ENCODE measurements at places on chromosomes 16 and 17. TPM values are rescaled to one million over a fixed set of nuclear protein-coding genes. Genes with fewer than 3 reads are reported as not detected.

GRCh38 chr16:80744856-80745255 is 59.5 kb downstream of the CDYL2 start:
- DNase-seq, result no peak

DNA sequence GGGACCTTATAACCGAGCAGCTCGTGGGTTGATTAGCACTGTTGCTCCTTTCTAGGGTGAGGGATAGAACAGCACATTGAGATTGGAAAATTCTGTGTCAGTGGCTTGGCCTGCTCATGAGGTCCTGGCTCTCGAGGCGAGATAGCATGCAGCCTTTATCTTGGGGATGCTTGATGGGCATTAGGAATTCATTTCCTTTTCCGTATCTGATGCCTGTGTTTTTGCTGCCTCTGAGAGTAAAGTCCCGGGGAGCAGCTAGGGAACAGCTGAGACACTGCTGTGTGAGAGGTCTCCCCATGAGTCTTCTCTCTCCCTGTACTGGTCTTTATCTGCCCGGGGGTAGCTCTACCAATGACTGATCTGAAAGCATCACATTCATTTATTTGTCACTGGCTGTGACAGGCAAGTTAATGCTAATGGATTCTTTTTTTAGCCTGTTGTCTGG is 14.5 kb downstream of the MSI2 start:
- no peak for DNase-seq

DNA sequence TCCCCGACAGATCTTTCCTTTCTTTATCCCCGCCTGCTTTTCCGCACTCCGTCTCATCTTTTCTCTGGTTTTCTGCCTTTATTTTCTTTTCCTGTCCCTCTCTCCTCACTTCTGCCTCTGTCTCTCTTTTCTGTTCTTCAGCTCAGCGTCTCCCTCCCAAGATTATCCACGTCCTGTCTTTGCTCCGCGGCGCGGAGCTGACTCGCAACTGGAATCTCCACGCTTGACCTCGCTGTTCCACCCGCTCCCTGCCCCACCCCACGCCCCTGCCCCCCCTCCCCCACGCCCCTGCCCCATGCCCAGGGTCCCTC is 4.9 kb upstream of the LHX1 start:
- DNase-seq, result no peak

- DNase-seq, result no peak
Measured at GRCh38 chr16:57360321-57360935, 1.8 kb downstream of the CCL22 start.

GRCh38 chr17:34665150-34665806 is 85.9 kb downstream of the TMEM132E start:
- DNase-seq, result no peak

DNA sequence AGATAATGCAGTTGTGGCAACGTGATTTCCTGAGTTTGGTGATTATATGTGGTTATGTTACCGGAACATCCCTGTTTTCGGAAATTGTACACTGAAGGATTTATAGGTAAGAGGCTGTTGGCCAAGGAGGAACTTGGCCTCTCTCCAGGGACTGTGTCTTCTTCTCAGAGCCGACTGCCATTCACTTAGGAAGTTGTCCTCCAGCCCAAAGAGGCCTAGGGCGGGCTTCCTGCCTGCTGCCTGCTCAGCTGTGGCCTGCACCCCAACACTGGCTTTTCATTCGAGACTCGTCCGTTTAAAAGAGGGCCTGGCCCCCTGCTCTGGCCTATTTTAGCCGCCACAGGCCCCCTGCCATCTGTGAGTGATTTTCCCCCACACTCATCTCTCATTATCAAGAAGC is 64.3 kb downstream of the ZDHHC7 start:
- no peak for DNase-seq

DNA sequence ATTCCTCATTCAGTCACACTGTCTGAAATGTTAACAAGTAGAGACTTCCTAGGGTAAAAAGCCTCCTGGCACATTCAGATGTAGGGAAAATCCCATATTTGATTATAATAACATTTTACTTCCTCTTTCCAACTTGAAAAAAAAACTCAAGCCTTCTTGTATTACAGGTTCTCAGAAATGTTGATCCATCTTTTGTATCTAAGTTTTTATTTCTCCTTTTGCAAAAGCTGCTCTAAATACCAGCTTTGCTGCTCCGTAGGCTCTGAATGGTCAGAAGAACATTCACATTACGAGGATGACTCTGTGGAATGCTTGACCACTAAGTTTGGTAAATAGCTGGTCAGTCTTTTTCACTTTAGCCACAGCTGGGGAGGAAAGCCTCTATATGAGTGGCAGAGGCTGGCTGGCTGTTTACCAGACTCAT is 13.2 kb upstream of the HEATR6 start:
- no peak for DNase-seq

DNA sequence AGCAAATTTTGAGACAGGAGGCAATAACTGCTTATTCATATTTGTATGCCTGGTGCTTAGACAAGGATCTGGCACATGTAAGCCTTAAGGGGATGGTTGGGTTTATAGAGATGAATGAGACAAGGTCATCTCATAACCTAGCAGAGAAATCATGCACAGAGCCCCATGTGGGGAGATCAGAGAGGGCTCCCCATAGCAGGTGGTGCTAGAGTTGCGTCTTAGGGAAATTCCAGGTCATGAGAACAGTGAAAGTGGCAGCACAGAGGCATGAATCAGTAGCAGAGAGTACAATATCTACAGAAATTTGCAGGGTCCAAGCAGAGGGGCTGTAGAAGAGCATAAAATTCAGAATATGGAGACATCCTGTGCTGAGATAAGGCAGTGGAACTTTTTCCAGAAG is 57.3 kb downstream of the SLC6A2 start:
- DNase-seq, result no peak

GRCh38 chr16:23351360-23351759 is 49.3 kb downstream of the SCNN1B start:
- no peak for DNase-seq

GRCh38 chr16:86923656-86924055 is 345.3 kb downstream of the FOXL1 start:
- DNase-seq, result no peak

DNA sequence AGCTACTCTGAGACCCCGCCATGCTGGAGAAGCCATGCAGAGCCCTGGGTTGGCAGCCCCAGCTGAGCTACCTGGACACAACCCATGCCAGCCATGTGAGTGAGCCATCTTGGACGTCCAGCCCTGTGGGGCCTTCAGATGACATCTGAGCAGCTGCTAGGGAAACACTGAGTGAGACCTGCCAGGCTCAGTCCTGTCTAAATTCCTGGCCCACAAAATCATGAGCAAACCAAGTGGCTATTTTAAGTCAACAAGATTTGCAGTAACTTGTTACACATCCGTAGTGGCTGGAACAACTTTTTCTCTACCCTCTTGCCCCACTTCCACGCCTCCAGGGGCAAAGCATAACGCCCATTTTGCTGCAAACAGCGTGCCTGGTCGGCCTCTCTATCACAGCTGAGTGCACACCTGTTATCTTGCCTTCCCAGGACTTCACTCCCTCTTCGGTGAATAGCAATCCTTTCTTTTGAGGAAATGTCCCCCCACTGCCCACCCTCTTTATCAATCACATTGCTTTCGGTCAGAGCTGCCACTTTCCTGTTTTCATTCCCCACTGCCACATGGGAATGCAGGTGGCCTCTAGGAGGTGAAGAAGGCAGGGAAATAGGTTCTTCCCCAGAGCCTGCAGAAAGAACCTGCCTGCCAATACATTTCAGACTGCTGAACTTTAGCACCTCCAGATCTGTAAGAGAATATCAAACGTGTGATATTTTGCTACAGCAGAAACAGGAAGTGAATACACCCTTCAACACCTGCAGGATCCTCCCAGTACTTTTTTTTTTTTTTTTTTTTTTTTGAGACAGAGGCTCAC is 7.4 kb upstream of the SCIMP start:
- no peak for DNase-seq

DNA sequence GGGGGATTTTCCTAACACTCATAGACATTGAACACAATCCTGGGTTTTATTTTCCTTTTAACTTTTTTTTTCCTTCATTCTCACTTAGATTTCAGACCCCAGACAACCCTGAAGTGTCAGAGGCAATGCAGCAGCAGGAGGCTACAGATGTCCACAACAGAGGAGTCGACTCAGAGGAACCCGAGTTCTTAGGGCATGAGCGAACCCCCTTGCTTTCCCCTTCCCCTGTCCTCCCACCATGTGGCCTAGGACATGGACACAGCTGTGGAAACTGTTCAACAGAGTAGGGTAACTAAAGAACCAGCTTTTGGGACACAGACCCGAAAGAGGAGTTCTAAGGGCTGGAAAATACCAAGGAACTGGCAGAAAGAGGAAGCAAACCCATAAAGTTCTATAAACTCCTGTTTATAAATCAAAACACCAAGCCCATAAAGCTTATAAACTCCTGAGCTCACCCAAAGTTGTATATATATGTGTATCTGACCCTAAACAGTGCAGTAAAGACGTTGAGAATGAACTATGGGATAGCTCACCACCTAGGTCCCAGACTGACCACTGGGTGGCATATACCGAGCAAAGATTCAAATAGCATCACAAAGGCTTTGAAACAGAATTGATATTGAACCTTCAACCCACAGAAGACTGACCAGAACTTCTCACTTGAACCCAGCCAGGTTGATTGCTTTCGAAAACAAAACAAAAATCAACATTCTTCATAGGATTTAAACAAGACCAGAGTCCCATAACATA is 33.9 kb downstream of the CMTM4 start:
- no peak for DNase-seq

DNA sequence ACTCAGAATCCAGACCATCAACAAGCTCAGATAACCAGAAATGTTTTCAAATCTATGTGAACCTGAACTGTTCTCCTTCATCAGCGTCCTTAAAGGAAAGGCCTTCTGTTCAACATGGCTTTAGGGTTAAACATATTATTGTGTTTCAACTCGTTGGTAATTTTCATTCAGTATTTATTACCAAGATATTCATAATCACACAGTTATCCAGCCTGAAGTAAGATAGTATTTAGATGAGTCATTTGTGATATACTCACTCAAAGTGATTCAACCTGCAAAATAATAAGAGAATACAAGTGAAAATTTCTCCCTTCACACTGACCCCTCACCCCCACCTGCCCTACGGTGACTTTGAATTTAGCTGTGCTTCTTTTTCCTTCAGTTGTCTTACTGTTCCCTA is 3.0 kb downstream of the CYLD start:
- no peak for DNase-seq

GRCh38 chr16:22844416-22844815 is 30.5 kb downstream of the HS3ST2 start:
- DNase-seq, result no peak

GRCh38 chr17:57696050-57696449 is 49.0 kb downstream of the CCDC182 start:
- no peak for DNase-seq

DNA sequence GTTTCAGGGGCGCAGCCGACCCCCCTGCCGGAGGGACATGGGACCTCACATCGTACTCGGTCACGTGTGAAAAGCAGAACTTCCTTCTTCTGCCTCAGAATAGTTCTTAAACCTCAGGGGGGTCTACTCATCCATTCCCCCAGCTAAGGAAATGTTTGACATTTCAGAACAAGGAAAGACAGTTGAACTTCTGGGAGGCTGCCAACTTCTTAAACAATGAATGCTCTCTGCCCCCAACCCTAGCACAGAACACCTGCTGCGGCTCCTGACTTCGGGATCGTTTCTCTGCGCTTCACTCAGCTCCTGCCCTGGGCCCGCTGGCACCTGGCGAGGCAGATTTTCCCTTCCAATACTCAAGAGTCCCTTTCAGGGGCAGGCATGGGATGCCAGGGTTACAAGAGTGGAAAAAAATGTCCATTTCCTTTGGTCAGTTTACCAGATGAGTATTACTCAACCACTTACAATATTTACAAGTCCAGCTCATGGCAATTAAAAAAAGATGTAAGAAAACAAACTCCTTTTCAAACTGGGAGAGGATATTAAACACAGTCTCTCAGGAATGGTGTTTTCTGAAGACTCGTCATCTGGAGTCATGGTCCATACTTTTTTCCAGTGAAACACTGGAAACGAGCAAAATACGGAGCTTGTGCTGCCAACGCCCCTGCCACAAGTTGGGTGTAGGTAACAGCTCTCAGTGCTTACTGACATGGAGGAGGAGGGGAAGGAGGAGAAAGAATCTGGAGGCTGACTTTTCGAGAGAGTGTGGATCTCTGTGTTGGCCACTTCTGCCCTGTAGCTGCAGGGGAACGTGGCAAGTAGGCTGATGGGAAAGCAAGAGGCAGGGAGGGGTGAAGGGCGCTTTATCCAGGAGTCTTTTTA is 235.7 kb downstream of the NTN1 start:
- no peak for DNase-seq

- DNase-seq, result no peak
Measured at GRCh38 chr16:23290189-23291062, 11.7 kb upstream of the SCNN1B start.

DNA sequence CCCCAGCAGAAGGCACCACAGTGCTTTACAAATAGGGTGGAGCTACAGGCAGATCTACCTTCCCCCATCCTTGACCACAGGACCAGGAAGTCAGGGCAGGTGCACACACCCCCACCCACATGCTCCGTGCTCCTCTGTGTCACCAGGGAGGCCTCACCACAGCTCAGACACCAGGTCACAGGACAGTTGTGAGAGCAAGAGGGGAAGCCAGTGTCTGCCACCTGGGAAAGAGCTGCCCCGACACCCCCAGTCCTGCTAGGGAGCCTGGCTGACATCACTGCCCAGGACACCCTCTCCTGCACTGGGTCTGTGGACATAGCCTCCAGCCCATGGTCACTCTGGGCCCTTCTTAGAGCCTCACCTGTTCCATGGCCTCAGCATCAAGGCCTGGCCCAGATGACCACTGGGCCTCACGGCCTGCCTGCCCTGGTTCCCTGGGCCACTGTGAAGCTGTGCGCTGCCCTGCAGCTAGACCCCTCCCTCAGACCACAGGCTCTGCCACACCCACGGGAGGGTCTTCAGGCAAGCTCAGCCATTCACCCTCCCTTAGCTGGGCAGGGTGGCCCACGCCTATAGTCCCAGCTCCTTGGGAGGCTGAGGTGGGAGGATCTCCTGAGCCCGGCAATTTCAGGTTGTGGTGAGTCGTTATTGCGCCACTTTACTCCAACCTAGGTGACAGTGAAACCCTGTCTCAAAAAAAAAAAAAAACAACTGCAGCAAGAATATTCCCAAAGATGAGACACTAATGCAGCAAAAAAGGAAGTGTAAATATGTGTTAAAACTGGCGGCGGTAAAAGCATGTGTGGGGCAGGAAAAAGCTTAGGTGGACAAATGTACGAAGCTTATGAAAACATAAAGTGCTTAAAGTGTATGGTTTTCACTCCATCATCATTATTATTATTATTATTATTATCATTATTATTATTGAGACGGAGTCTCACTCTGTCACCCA is 14.2 kb downstream of the POLR3K start:
- DNase-seq, result no peak

- DNase-seq, result no peak
Measured at GRCh38 chr17:673200-673681, 41.4 kb downstream of the VPS53 start.

GRCh38 chr16:13070268-13070667 is 168.9 kb downstream of the SHISA9 start:
- DNase-seq, result no peak

The E4F1 gene
- total RNA-seq, result 48.7 TPM

The KRTAP4-3 gene
- not detected for total RNA-seq

The SMPD3 gene
- 0.24 TPM for total RNA-seq

The RANBP10 gene
- total RNA-seq, result 17.8 TPM

The HID1 gene
- total RNA-seq, result 1.3 TPM

The KRT36 gene
- total RNA-seq, result not detected

The MYH1 gene
- total RNA-seq, result not detected

The ATP2A3 gene
- 68.8 TPM for total RNA-seq

The TP53TG3F gene
- total RNA-seq, result not detected

The BTBD17 gene
- total RNA-seq, result not detected

The KLHL10 gene
- total RNA-seq, result not detected

All from activated T-cell treated with anti-CD3 and anti-CD28 coated beads, Interleukin-2, amount 50 U/mL, for 4 hours (primary cell).